ENCODE measurements at places on chromosomes 2 and 18.

DNA sequence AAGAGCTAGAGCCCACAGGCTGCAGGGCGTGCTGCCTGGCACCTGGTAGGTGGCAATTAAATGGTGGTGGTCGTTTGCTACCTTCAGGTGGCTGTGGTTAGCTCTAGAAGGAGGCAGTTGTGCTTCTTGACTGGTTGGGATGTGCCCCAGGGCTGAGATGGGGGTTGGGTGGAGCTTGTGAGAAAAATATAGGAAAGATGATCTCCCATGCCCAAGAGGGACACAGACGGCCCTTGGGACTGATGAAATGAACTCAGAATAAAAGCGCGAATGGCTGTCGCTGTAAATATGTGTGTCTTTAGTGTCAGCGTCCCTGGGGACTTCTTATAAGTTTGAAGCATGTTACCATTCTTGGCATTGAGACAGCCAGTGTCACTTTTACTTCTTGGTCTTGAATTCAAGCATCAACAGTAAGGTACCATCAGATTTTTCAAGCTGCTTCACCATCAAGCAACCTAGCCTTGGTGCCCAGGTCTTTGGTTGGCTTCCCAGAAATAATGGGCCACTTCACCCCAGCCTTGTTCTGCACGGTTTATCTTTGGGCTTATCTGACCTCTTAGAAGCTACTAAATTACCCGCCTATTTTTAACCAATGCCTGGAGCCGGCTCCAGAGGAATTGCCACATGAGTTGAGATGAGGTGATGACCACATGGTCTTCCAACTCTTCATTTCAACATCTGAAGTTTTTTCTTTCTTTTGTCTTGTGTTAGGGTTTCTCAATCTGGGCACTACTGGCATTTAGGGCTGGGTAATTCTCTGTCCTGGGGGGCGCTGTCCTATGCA lies 11.9 kb downstream of the LRRFIP1 start:
- DNase-seq: no peak

- DNase-seq: no peak
These were observed 44.5 kb downstream of the ABHD3 start for GRCh38 chr18:21660078-21660477.

- DNase-seq: no peak
These were observed 844.9 kb downstream of the CPS1 start for GRCh38 chr2:211401328-211401727.

GRCh38 chr2:164438490-164439205 lies 182.6 kb downstream of the GRB14 start:
- DNase-seq: no peak

DNA sequence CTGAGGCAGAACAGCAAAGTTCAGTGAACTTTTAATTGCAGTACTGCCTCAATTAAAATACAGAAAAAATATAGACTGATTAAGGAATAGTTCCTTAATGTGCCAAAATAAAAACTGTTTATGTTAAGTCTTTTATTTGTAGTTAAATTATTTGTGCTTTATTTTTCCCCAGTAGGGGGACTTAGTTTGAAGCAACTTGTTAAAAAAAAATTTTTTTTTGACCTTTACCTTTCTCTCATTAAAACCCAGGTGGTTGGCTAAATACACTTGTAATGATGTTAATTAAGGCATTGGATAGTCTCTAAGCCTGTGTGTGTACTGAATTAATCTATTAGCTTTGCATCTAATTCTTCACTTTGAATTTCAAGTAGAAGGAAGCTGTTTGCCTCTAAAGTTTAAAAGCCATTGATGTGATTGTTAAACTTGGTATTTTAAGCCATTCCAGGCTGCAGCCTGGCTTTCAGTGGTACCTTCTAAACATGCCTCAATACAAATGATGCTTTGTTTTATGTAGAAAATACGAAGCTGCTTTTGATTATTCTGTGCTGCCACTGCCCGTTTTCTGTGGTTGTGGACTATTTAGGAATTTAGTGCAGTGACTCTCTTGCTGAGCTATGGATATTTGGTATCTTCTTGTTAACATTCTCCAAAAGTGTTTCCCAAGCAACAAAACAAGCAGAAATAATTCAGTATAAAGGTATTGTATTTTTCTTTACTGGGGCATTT lies 102.9 kb downstream of the TANC1 start:
- DNase-seq: no peak

DNA sequence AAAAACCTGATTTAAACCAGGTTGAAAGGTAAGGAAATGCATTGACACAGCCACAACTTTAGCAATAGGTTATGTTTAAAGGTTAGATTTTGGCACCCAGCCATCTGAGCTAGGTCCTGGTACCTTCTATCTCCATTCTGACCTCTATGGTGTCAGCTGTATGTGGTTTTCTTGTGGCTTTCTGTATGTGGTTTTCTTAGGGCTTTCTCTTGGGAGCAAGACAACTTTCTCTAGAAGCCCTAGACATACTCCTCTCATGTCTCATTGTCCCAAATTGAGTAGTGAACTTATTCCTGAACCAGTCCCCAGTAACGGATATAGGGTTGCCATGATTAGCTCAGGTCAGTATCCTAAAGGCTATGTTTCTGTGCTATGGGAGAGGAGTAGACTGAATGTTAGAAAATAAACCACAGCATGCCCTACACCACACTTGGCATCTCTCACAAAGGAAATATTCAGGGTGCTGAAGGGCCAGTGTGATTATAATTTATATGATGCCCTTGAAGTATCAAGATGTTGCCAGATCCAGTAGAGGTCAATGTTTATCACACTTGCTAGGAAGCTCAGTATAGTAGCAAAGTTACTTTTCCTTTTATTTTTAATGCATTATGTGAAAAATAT lies 176.1 kb downstream of the CAPN13 start:
- DNase-seq: no peak

- DNase-seq: peak; percentile 33
These were observed 4.2 kb upstream of the PAX8 start for GRCh38 chr2:113282747-113283533.

DNA sequence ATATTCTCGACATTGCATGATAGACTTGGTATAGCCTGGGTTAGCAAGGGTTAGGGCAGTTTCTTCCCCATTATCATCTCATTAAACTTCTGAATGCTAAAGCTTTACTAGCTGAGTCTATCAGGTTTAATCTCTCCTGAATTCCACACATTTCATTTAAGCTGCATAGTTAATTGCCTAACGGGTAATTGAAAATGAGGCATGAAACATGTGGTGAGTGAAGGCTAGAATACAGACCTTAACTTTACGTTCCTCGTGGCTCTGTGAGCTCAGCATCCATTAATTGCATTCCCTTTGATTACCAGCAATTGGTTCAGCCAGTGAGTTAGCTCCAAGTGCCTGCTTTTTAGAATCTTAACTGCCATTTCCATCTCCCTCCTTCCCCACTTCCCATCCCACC lies 126.5 kb upstream of the MEX3C start:
- no peak for DNase-seq

DNA sequence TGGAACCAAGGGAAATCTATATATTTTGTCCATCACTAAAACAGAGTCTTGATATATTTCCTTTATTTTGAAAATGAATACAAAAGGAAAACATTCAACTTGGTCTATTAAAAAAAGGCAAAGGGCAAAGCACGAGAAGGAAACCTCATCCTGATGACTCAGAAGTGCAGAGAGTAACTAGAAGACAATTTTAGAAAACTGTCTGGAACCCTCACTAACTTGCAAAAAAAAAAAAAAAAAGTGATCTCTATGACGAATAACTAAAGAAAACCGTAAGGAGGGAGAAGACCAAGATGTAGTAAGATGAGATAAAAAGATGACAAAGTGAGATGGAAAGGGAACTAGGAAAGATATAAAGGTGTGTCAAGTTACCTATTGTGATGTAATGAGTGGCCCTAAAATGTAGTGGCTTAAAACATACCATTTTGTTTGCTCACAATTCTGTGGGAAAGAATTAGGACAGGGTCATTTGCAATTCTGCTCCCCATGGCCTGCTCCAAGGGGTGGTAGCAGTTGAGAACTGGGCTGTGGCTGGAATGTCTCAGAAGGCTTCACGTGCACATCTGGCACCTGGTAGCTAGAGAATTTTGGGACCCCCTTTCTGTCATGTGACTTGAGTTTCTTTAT lies 303.0 kb downstream of the DYSF start:
- peak; percentile 63 for DNase-seq

DNA sequence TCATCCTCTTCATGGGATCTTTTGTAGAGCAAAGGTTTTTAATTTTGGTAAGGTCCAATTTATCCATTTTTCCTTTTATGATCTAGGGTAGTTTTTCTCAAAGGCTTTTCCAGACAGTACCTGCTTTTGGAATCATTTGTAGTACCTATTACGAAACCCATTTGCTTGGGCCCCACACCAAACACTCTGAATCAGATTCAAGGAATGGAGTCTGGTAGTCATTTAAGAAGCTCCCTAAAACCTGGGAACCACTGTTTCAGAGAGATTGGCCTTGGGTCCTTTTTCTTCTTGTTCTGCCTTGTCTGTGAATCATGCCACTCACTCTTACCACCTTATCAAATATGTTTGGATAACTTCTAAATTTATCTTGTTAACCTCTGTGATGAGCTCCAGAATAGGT lies 40.3 kb downstream of the OSBPL6 start:
- DNase-seq: peak; percentile 22

DNA sequence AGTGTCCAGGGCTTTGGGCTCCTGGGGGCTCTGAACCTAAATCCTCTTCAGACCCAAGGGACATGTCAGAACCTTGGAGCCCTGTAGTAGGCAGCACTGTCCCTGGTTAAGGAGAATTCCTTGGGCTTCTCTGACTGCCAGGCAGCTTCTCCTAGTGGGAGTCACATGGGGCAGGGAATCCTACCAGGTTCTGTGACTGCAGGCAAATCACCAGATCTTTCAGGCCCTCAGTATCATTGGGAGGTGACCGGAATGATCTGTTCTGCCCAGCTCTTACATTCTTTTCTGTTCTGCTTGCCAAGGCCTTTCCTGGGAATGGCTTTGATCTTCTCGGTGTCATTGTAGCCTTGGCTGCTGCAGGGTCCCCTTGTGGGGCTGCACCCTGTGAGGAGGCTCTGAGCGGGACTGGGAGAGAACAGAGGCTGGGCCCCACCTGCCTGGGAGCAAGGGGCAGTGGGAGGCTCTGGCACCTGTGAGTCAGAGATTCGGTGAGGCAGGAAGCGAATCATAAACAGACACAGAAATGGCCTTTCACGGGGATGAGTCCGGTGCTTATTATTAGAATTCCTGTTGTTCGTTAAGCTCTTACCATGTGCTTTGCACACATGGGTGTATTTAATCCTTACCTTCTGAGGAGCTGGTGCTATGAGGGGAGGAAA lies 14.1 kb downstream of the CEP68 start:
- peak; percentile 54 for DNase-seq

Data from EL (cell line).